Spinal cord (tissue), 10 donors: ENCODE measurements at places on chromosomes 16 and 17.

GRCh38 chr17:44177640-44178039 is 7.1 kb downstream of the ASB16 start:
- H3K4me3 ChIP-seq, result no peak overlapping the region
- no peaks in the 10 kb centered on the region for H3K27me3 ChIP-seq
- no peaks in the 10 kb centered on the region for H3K4me1 ChIP-seq
- H3K27ac ChIP-seq, result no peak overlapping the region
- H3K36me3 ChIP-seq, result peaks cover 49% of the 10 kb centered on the region

DNA sequence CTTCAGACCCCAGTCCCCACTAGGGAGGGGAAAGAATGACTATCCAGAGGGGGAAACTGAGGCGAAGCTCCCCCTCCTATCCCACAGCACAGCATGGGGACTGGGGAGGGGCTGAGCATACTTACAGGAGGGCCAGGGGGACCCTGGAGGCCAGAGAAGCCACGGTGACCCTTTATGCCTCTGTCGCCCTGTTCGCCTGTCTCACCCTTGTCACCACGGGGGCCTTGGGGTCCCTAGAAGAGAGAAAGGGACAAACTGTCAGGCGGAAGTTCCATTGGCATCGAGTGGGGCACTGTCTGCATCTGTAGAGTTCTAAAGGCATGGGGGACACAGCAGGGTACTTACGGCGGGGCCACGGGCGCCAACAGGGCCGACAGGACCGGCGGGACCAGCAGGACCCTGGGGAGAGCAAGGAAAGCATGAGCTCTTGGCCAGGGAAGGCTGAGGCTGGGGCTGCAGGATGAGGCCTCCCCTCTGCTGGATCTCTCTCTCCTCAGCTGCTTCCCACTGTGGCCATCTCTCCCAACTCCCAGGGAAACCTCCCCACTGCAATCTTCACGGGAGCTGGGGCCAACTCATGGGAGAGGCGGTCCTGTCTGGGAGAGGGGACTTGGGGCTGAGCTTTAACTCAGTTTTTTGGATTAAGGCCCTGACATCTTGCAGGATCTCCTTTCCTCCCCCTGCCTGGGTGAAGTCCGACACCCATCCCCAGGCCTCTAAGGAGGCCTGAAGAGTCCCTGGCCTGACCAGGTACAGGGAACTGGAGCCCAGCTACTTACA is 13.5 kb downstream of the COL1A1 start:
- peaks cover 10% of the 10 kb centered on the region for H3K4me1 ChIP-seq
- no peaks in the 10 kb centered on the region for H3K27me3 ChIP-seq
- no peak for DNase-seq
- H3K4me3 ChIP-seq, result no peak overlapping the region

DNA sequence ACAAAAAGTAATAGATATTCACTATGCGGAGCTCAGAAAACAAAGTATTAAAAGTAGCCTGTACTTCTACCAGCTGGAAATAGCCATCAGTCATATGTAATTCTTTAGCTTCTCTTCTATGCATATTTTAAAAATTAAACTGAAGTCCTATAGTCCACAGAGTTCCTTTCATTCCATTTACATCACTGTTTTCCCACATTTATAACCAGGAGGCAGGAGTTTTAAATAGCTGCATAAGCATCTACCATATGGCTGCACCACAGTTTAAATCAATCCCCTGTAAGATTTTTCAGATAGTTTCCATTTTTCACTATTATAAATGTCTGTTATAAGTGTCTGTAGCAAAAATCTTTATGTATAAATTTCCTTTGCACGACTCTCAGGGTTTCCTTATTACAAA is 45.1 kb downstream of the ZFHX3 start:
- H3K4me1 ChIP-seq, result peaks cover 21% of the 10 kb centered on the region
- no peaks in the 10 kb centered on the region for H3K36me3 ChIP-seq
- H3K4me3 ChIP-seq, result no peak overlapping the region

DNA sequence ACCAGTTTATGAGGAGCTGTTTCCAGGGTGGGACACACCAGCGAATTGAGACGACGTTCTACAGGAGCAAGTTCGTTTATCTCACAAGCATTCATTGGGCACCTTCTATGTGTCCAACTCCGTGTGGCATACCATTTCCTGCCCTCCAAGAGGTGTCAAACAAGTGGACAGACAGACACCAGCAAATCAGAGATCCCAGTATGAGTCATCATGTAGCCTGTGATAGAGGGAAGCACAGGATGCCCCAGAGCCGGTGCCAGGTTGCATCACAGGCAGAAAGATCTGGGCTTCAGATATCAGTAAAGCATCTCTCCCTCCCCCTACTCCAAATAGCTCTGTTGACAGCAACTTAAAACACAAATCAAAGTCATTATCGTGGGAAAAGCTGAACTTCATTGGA is 31.8 kb upstream of the MAF start:
- H3K36me3 ChIP-seq, result no peaks in the 10 kb centered on the region
- no peak overlapping the region for H3K27ac ChIP-seq
- no peaks in the 10 kb centered on the region for H3K27me3 ChIP-seq
- DNase-seq, result no peak
- no peak overlapping the region for H3K4me3 ChIP-seq
- H3K4me1 ChIP-seq, result no peaks in the 10 kb centered on the region

DNA sequence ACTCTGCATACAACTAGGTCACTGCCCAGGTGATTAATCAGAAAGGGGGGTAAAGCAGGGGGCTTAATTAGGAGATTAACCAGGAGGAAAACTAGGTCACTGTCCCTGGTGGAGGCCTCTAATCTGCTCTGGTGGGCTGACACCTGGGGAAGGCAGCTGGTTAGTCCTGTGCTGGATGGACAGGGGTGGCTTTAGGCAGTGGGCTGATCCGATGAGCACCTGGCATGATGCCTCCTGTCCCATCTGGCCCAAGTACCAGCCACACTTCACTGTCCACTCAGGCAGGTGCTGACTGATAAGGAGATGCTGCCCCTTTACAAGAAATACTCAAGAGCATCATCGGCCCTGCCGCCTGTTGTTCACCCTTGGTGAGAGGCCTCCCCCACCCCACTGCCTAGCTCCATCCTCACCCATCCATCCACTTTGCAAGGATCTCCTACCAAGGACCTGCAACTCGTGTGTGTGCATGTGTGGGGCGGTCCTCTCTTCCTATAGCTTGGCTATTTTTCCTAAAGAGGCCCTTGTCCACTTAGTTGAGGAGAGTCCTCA is 13.8 kb upstream of the RCVRN start:
- peaks cover 4% of the 10 kb centered on the region for H3K4me1 ChIP-seq
- H3K27ac ChIP-seq, result no peak overlapping the region
- no peak overlapping the region for H3K4me3 ChIP-seq
- peaks cover 42% of the 10 kb centered on the region for H3K36me3 ChIP-seq
- no peak for DNase-seq
